ENCODE measurements at places on chromosomes 7 and 10.

- DNase-seq, result peak; percentile 65
Observed at GRCh38 chr10:70596110-70596798, 6.3 kb downstream of the PRF1 start.

DNA sequence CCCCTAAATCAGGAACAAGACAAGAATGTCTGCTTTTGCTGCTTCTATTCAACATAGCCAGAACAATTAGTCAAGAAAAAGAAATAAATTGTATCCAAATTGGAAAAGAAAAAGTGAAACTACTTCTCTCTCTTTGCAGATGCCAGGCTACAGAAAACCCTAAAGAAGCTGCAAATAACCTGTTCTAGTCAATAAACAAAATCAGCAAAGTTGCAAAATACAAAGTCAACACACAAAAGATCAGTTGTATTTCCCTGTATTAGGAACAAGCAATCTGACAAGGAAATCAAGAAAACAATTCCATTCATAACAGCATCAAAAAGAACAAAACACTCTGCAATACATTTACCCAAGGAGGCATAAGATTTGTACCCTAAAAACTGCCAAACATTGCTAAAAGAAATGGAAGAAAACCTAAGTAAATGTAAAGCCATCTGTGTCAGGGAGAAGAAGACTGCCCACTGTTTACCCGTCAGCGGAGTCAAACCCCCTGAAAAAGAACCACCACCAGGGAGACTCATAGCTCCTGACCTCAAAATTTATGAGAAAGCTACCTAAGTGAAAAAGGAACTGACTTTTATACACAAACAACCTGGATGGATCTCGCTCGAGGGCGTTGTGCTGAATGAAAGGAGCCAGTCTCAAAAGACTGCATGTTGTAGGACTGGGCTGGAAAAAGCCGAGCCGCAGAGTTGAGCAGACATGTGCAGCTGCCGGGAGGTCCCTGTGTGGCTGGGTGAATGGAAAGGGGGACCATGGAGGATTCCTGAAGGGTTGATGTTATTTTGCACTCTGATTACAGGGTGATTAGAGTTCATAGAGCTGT lies 263.1 kb downstream of the MAD1L1 start:
- DNase-seq, result peak; percentile 24

DNA sequence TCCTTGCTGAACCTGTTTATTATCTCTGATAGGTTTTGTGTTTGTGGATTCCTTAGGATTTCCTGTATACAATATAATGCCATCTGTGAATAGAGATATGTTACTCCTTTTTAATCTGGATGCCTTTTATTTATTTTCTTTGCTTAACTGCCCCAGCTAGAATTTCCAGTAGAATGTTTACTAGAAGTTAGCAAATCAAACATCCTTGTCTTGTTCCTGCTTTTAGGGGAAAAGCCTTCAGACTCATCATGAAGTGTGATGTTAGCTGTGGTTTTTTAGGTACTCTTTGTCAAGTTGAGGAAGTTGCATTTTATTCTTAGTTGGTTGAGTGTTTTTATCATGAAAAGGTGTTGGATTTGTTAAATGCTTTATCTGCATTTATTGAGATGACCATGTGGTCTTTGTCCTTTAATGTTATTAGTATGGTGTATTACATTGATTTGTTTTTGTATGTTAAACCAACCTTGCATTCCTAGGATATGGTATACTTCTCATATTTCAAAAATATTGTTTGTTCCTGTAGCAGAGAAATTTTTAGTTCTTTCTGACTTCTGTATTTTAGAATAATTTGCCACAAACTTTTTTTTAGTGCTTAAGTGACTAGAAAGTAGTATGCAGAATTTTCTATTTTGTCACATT lies 24.3 kb downstream of the PPP2R2D start:
- no peak for DNase-seq

DNA sequence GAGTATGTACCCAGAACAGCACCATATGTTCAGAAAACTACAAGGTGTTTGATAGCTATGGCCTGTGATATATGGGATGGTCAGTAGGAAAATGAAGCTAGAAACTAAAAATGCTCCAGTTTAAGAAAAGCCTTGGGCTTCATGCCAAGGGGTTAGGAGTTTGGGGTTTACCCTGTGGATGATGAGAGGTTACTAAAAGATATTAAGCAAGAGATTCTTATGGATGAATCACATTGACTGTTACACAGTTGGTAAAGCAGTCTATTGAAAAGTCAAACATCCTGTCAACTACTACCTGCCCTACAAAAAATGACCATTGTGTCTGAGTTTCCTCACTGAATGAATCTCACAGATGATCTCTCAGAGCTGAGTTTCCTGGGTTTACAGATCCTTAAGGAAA lies 166.2 kb upstream of the INHBA start:
- DNase-seq, result no peak

DNA sequence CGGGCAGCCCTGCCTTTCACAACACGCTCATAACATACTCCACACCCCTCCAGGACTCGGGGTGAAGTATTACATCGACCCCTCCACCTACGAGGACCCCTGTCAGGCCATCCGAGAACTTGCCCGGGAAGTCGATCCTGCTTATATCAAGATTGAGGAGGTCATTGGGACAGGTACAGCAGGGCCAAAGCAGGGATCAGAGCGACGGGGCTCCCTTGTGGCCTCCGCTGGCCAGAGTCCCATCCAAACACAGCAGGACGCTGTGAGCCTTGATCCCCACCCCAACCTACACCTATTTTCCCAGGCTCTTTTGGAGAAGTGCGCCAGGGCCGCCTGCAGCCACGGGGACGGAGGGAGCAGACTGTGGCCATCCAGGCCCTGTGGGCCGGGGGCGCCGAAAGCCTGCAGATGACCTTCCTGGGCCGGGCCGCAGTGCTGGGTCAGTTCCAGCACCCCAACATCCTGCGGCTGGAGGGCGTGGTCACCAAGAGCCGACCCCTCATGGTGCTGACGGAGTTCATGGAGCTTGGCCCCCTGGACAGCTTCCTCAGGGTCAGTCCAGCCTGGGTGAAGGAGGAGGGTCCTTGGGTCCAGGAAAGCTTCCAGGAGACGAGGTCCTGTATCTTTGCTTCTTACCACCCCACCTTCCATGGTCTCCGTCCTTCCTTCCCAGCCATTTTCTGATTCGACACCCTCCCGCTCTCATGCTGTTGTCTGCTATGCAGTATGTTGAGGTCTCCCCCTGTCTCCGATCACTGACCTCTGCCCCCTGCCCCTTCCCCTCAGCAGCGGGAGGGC lies 13.5 kb downstream of the EPHB6 start:
- DNase-seq, result no peak

DNA sequence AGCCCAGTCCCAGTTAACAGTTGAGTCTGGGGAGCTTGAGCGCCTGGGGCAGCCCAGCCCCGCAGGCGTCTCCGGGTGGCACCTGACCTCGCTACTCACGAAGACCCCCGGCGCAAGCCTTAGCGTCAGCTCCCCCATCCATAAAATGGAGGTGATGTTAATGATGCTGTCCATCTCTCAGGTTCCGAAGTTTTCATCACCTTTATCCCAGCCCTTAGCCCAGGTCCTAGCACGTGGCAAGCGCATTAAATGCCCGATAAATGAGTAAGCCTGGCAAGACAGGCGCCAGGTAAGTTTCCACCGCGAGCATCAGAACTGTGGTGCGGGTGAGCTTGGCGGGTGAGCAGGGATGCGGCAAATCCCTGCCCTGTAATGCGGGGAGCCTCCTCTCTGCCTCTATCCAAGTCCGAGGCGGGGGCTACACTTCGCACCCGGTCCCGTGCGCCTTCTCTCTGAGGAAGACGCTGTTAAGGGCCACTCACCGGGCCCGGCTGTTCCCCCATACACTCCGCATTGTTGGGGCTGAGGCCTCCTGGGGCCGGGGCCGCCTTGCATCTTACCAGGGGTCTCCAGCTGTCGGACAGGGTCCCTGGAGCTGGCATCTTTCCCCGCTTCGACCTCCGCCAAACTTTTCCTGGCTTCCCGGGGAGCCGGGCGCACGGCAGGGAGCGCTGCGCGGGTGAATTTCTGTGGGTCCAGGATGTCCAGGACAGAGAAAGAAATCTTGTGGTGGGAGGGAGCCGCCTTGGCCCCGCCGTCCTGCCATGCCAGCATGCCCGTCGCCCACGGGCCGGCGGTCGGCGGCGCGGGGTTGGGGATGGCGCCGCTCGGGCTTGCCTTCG lies 444 bp downstream of the NKX1-2 start:
- DNase-seq, result no peak

DNA sequence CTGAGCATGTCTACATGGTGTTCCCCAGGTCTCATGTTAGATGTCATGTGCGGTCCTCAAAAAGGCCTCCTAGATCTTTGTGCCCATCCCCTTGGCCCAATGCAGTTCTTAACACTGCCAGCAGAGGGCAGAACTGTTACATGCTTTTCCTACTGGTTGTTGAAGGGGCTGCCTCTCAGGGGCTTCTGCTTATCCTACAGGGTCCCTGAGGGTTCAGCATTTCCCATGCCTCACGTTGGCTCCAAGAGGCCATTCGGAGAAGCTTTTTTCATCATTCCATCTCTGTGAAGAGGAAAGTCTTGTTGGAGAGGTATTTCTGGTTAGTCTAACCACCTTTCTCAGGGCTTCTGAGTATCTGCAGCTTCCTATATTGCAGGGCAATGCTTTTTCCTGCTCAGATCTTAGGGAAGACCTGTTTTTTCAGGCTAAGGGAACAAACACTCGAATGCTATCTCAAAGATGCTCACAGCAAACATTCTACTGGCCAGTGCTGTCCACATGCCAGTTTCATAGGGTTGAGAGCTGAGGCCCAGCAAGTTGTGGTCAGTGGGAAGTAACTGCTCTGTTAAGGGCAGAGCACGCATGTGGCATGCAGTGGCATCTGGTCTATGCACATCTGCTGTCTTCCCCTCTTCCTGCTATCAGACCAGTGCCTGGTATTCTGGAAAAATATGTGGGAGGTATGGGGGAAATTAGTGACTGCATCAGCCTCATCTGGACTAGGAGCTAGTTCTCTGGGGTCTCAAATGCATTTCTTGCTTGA lies 31.5 kb downstream of the MBL2 start:
- DNase-seq, result peak; percentile 24

- DNase-seq, result peak; percentile 77
Observed at GRCh38 chr7:4791738-4792536, 16.5 kb downstream of the AP5Z1 start.

DNA sequence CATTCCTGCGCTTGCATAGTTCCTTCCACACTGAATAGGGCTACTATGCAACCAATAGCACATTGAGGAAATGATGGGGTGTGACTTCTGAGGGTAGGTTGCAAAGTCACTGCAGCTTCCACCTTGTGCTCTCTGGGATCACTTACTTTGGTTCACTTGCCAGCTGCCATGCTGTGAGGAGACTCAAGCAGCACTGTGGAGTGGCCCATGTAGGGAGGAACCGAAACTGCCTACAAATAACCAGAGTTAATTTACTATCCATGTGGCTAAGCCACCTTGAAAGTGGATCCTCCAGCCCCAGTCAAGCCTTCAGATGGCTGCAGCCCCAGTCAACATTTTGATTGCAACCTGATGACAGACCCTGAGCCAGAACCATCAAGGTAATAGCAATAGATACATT lies 64.3 kb downstream of the FAM204A start:
- no peak for DNase-seq

DNA sequence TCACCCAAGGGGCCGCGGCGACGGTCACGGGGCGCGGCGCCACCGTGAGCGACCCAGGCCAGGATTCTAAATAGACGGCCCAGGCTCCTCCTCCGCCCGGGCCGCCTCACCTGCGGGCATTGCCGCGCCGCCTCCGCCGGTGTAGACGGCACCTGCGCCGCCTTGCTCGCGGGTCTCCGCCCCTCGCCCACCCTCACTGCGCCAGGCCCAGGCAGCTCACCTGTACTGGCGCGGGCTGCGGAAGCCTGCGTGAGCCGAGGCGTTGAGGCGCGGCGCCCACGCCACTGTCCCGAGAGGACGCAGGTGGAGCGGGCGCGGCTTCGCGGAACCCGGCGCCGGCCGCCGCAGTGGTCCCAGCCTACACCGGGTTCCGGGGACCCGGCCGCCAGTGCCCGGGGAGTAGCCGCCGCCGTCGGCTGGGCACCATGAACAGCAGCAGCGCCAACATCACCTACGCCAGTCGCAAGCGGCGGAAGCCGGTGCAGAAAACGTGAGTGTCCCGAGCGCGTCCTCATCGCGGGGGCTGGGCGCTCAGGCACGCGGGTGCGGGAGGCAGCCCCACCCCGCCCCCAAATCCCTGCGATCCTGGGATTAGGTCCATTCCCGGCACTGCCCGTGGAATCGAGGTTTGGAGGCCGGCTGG lies 509 bp downstream of the AHR start:
- no peak for DNase-seq

DNA sequence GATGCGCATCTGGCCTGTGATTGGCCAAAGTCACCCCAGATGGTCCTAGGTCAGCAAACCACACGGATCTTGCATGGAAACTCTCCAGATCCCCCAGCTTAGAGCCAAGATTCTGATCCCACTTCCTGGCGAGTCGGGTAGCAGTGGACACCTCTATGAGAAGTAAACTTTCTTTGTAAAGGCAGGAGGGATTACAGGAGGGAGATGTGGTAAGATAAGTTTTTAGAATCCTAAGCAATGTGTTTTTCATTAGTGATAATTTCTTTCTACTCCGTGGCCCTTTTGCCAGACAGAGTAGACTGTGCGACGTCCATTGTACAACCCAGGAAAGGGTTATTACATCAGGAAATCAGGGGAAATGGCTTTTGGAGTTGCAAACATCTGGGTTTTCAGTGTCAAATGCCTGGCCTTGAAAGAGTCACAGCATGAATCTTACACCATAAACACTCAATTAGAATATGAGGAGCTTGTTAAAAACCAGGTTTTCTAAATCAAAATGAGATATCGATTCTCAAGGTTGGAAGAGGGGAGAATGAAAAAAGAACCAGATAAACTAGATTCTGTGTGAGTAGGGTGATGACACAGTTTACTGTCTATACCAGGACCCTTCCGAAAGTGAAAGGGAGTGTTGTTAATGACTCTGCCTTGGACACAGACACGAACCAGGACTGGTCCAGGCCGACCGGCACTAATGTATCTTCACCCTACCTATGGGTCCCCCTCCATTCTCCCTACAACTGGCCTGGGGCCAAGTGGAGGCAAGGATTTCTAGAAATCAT lies 61.9 kb upstream of the WAC start:
- no peak for DNase-seq

DNA sequence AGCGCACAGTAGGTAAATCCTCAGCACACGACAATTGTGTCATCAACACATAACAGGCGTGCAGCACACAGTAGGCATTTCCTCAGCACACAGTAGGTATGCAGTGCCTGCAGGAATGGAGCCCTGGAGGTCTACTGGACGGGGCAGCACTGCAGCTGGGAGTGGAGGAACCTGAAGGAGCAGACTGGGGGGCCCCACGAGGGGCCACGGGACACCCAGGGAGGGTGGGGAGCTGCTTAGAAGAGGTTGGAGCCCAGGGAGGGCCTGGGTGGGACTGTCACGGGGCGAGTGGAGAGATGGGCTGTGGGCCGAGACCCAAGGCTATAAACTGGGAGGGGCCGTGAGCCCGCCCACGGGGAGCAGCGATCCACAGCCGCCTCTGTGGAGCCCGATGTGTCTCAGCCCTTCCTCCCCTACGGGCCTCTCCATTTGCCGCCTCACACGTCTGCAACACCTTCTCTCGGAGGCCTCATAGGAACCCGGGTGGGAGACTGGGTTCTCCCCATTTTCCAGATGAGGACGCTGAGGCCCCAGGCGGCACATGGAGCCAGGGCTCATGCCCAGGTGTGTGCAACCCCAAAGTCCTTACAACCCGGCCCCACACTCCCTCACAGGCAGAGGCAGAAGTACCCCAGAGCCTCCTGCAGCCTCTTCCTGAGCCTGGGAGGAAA lies 101.5 kb downstream of the MICALL2 start:
- DNase-seq, result no peak
